Activated CD4-positive, alpha-beta memory T cell treated with anti-CD3 and anti-CD28 coated beads for 36 hours (primary cell): ENCODE measurements at places on chromosomes 16 and 17. TPM values are rescaled to one million over a fixed set of nuclear protein-coding genes. Genes with fewer than 3 reads are reported as not detected.

The CCR7 gene
- 145 TPM for total RNA-seq

The SPATA22 gene
- not detected for total RNA-seq

The CNTROB gene
- total RNA-seq: 50.1 TPM

The TEX14 gene
- total RNA-seq: 0.14 TPM

The PYY gene
- not detected for total RNA-seq

The CCL8 gene
- total RNA-seq: not detected

The RPRML gene
- total RNA-seq: not detected

The PRSS33 gene
- not detected for total RNA-seq

The TBC1D3 gene
- total RNA-seq: not detected

The SLFN12L gene
- 34.5 TPM for total RNA-seq

The TEKT5 gene
- 0.15 TPM for total RNA-seq

The CCL4L2 gene
- 58.6 TPM for total RNA-seq

The C17orf107 gene
- 2.3 TPM for total RNA-seq

The CCL3 gene
- 989 TPM for total RNA-seq

The C1QTNF8 gene
- not detected for total RNA-seq

The NTN1 gene
- 0.29 TPM for total RNA-seq

The EXOC7 gene
- total RNA-seq: 66.0 TPM

The B3GNT9 gene
- total RNA-seq: 5.1 TPM

The CCL7 gene
- total RNA-seq: not detected

The AGRP gene
- total RNA-seq: not detected

The KIF19 gene
- total RNA-seq: 0.51 TPM

The MLKL gene
- 18.8 TPM for total RNA-seq

The ZSCAN10 gene
- total RNA-seq: not detected

The CEP112 gene
- total RNA-seq: 3.3 TPM

The MIEN1 gene
- 43.8 TPM for total RNA-seq

The IL17C gene
- total RNA-seq: 0.22 TPM

The FBRS gene
- total RNA-seq: 95.6 TPM

The SSTR5 gene
- not detected for total RNA-seq

The MMP28 gene
- not detected for total RNA-seq

The UBFD1 gene
- total RNA-seq: 54.4 TPM

The TMEM106A gene
- 10.1 TPM for total RNA-seq

The SENP3 gene
- total RNA-seq: 53.2 TPM

The CDH13 gene
- total RNA-seq: not detected

The HAS3 gene
- 0.10 TPM for total RNA-seq

The EXOSC6 gene
- 22.3 TPM for total RNA-seq

The FOXK2 gene
- total RNA-seq: 60.8 TPM

The RND2 gene
- not detected for total RNA-seq

The OSGIN1 gene
- 0.40 TPM for total RNA-seq

The MEIOC gene
- 0.46 TPM for total RNA-seq

The C16orf86 gene
- total RNA-seq: 2.2 TPM

The NLRC3 gene
- total RNA-seq: 25.9 TPM

The KRTAP4-5 gene
- not detected for total RNA-seq

The ARL5C gene
- not detected for total RNA-seq

The HOXB9 gene
- total RNA-seq: 1.5 TPM

The TIGD7 gene
- 3.3 TPM for total RNA-seq

The STAT5B gene
- 195 TPM for total RNA-seq

The LITAFD gene
- not detected for total RNA-seq

The SLC26A11 gene
- total RNA-seq: 10.1 TPM

The DHRS7C gene
- not detected for total RNA-seq

The ITFG1 gene
- 22.0 TPM for total RNA-seq

The ATP2A1 gene
- total RNA-seq: 3.3 TPM

The CPHXL2 gene
- total RNA-seq: not detected

The PPY gene
- total RNA-seq: 0.90 TPM

The ATP2A3 gene
- total RNA-seq: 108 TPM

The ZNF23 gene
- 8.5 TPM for total RNA-seq

The KRTAP16-1 gene
- total RNA-seq: not detected
